Stimulated activated CD4-positive, alpha-beta T cell treated with anti-CD3 and anti-CD28 coated beads, Interleukin-1b, Interleukin-23, amount 100 ng/mL, for 24 hours (primary cell): ENCODE measurements at places on chromosomes 4 and X.
A peak's percentile ranks its signal among the peaks of the same experiment; 100 is the strongest.

DNA sequence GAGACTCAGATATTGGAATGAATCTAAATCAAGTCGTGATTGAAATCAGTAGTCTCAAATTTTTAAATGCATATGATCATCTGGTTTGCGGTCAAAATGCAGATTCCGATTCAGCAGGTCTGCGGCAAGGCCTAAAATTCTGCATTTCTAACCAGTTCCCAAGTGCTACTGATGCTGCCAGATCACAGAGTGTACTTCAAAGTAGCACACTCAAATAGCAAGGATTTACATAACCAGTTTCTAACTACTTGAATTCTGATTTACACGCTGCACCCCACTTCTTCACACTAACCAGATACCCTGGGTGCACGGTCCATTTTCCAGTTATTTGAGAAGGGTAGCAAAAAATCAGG is 752 bp downstream of the MBTPS2 start:
- DNase-seq: peak; percentile 1

- no peak for DNase-seq
Measured at GRCh38 chrX:148647651-148648050, 147.2 kb downstream of the AFF2 start.

DNA sequence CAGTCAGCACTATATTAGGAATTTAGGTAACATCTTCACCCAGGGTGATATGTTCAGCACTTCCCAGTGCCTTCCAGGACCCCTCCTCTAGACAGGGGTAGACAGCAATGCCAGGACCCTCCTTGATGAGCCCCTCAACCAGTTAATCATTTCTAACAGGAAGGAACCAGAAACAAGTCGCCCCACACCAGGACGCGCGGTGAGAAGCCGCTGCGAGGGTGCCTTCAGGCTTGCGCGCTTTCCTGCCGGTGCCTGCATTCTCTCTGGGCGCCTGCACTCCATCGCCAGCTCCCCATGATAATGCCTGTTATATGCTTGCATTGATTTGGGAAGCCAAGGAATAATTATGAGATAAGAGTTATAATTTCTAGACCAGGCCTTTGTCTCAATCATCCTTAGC is 116.0 kb downstream of the ENPP6 start:
- DNase-seq: no peak

DNA sequence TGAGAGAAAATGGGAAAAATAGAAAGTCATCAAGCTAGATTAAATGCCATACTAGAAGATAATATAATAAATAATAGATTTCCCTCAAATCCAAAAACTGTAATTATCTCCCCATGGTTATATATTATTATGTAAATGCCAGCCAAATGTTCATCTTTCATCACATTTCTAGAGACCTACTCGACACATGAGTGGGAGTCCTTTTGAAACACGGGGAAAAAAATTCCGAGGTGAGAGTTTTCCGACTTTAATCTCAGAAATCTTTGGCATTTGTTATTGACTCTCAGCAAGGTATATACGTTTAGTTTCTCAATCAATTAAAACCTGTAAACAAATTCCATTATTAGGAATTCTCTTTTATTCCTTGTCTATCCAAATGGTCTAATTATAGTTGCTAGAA is 465.4 kb upstream of the SMIM31 start:
- no peak for DNase-seq

- no peak for DNase-seq
Measured at GRCh38 chr4:182494103-182494502, 250.9 kb downstream of the TENM3 start.

DNA sequence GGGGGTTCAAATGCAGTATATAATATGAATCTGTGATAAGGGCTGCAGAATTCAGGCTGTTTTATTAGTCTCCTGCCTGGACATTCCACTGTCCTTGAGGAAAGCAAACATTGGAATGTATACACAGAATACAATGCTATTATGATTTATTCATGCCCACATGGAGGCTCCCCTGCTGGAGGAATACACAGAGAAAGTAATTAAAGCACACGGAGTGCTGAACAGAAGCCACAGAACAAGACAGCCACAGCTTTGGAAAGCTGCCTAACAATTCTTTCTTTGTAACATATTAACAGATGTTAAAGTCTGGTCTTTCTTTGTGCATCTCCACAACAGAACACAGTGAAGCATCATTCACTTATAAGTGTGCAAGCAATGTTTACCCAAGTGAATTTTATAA is 155.8 kb downstream of the ARAP2 start:
- no peak for DNase-seq

DNA sequence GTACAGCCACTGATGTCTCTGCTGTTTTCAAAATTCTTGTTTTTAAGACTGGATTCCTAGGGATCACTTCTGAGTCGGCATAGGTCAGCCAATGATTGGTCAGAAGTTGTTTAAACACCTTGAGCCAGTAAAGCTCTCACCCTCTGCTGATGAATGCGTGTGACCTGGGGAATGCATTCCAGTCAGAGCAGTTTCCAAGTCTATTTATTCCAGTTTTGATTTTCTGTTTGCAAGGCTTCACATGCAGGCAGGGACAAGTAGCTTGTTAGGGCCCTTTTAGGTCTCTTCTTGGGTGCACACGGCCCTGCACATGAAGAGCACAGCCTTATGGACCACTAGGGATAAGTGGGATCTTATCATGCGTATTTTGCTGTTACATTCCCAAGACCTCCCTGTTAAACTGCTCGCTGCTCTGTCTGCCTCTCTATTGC is 47.0 kb downstream of the KLHL15 start:
- DNase-seq: no peak

- no peak for DNase-seq
Measured at GRCh38 chr4:126738527-126738923, 894.2 kb upstream of the INTU start.

DNA sequence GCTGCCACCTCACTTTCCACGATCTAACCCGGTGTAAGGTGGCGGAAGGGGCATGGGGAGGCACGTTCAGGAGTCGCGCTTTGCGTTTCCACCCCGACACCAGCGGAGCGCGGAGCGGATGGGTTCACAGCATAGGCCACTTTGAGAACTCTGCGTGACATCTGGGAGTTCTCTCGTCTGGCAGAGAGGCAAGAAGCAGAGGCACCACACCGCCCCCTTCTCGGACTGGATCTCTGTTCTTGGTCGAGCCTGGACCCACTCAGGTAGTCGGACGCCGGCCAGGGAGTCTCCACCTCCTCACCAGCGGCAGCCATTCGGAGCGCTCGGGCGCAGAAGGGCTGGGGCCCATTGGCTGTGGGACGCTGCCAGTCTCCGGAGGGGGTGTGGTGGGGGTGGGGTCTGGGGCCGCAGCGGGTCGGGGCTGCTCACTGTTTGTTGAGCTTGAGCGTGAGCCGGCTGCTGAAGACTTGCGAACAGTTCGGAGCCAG is at the start of gene DACH2:
Gene DACH2 (plus strand): TSS at position 428 of the 488 bp plus-strand sequence.
- no peak for DNase-seq

GRCh38 chrX:40784516-40785151 is 49.3 kb upstream of the MED14 start:
- no peak for DNase-seq

DNA sequence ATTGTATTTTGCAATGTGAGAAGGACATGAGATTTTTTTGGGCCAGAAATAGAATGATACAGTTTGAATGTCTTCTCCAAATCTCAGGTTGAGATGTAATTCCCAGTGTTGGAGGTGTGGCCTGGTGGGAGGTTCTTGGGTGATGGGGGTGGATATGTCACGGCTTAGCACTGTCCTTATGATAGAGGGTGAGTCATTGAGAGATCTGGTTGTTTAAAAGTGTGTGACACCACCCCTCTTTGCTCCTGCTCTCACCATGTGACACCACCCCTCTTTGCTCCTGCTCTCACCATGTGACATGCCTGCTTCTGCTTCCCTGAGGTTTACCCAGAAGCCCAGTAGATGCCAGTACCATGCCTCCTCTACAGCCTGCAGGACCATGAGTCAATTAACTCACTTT is 1226.9 kb downstream of the PCDH7 start:
- no peak for DNase-seq

- no peak for DNase-seq
Measured at GRCh38 chr4:77145842-77146185, 11.2 kb upstream of the CCNG2 start.

- DNase-seq: no peak
Measured at GRCh38 chrX:10173331-10173900, 16.6 kb downstream of the CLCN4 start.

GRCh38 chrX:9650091-9650490 is 115.6 kb downstream of the GPR143 start:
- no peak for DNase-seq

DNA sequence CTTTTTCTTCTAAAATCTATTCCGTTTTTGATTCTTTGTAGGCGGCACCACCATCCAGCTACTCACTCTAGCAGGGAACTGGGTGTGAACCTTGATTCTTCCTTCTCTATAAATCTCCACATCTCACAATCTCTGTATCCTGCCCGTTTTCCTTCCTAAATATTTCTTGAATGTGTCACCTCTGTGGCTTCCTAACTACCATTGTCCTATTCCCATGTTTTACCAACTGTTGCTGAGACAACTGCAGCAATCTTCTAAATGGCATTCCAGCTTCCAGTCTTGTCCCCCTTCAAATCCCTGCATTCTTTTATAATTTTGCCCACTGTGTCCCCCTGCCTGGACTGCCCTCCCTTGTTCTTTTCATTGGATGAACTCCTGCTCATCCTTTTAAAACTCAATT is 641.3 kb downstream of the RPA4 start:
- DNase-seq: no peak

DNA sequence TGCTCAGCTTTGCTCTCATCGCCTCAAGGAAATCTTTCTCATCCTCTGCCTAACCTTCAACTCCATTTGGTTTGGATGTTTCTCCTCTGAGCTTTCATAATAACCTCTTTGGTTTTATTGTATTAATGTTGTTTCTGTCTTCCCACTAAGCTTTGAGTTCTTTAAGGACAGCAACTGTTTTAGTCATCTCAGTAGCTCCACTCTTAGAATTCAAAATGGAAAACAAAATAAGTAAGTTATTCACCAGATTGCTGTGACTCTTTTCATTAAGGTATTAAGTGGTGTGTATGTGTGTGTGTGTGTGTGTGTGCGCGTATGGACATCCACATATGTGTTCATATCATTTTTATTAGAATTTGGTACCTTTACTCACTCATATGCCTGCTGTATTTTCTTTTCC is 279.2 kb upstream of the BOD1L1 start:
- DNase-seq: no peak

DNA sequence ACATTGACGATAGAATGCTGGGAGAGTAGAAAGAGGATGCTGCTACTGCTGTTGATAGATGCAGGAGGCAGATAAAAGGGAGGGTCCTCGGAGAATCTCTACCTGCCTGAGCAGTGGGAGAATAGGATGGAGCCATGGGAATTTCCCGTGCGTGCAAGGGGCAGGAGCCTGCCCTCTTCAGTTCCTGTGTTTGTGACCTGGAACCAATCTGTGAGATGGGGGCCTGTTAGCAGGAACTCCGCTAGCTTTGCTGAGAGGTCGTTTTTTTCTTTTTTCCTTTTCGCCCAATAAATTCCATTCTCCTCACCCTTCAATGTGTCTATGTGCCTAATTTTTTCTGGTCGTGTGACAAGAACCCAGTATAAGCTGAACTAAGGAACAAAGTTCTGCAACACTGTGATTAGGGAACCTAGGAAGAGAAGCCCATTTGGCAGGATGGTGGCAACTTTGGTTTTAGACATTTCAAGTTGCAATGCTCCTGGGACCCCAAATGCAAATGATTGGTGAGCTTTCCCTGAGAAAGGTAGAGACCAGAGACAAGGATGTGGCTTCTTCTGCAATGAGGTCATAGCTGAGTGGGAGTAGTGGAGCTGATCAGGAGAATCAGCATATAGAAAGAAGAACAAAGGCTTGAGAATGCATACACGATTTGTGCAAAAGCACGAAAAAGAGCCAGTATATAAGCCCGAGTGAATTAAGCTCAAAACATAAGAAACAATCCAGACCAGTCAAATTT is 23.9 kb downstream of the SLC39A8 start:
- DNase-seq: no peak

DNA sequence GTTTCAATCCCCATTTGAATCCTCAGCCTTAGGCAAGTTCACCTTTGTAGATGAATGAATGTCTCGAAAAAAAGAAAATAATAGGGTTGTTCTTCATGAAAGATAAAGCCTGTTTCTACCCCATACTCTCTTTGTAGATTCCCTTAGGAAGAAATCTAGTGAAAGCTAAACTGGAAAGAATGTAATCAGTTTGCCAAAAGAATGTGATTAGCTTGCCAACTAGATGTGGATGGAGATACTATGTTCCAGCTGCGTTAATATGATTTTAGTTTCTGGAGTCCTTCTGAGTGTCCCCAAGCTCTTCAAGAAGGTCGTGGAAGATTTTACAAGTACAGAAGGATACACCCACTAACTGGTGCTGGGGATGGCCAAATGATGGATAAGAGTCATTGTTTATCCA is 162.3 kb upstream of the EDNRA start:
- DNase-seq: no peak

DNA sequence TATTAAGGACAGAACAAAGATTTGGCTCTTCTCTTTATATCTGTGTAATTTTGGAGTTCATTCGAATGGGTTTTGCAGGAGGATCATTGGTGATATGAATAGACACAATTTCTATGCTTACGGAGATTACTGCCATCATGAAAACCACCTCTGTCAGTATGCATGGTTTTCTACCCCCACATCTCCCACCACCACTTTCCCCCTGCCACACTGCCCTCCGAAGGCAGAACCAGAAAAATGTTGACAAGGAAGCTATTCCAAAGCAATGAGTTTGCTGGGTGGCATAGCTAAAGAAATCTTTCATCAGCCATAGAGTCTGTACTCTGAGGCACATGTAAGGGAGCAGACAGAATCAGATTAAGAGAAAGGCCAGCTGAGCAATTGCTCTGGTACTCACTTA is 567.3 kb upstream of the ACTRT1 start:
- no peak for DNase-seq

DNA sequence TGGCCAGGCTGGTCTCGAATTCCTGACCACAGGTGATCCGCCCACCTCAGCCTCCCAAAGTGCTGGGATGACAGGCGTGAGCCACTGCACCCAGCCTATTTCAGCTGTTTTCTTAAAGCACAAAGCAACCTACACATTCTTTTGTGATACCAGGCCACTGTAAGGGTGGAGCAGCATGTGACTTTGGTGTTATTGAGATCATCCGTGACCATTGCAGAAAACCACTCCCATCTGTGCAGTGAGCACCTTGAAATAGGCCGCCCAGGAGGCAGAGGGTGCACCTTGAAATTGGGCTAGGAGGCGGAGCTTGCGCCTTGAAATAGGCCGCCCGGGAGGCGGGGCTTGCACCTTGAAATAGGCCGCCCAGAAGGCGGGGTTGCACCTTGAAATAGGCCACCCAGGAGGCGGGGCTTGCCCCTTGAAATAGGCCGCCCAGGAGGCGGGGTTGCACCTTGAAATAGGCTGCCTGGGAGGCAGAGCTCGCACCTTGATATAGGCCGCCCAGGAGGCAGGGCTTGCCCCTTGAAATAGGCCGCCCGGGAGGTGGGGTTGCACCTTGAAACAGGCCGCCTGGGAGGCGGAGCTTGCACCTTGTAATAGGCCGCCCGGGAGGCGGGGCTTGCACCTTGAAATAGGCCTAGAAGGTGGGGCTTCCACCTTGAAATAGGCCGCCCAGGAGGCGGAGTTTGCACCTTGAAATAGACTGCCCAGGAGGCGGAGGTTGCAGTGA is 9.0 kb upstream of the SLC25A6 start:
- no peak for DNase-seq

DNA sequence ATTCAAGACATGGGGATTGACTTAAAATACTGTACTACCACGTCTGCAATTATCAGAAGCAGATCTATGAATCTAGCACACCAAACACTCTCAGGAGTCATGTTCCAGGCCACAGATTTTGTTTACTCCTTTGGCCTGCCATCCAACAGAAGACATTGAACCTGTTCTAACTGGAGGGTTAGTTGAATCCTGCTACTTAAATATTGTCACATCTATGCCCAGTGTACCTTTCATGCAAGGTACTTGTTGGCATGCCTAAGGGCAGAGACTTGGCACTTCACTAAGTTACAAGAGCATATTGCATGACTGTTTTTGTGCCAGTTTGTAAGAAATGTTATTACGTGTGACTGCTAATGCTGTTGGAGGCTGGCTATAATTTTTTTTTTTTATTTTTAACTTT is 126.9 kb upstream of the BCOR start:
- DNase-seq: no peak
